ENCODE measurements at places on chromosomes 13 and 19. TPM values are rescaled to one million over a fixed set of nuclear protein-coding genes. Genes with fewer than 3 reads are reported as not detected.

Gene CARM1
- total RNA-seq, result 36.2 TPM

GRCh38 chr19:42274065-42274682 is 5.1 kb downstream of the CIC start:
- H3K4me1 ChIP-seq, result peaks cover 25% of the 10 kb centered on the region
- H3K4me3 ChIP-seq, result no peak overlapping the region
- no peak overlapping the region for H3K27ac ChIP-seq
- H3K36me3 ChIP-seq, result 0 out of 2 replicates have a peak, but pooled peaks cover 5% of the 10 kb centered on the region
- DNase-seq, result no peak

GRCh38 chr13:79532576-79532975 is 51.6 kb downstream of the NDFIP2 start:
- no peak overlapping the region for H3K4me3 ChIP-seq
- peaks cover 9% of the 10 kb centered on the region for H3K4me1 ChIP-seq
- no peak for DNase-seq
- H3K36me3 ChIP-seq, result peaks cover 5% of the 10 kb centered on the region
- no peaks in the 10 kb centered on the region for H3K27me3 ChIP-seq
- H3K27ac ChIP-seq, result no peak overlapping the region

DNA sequence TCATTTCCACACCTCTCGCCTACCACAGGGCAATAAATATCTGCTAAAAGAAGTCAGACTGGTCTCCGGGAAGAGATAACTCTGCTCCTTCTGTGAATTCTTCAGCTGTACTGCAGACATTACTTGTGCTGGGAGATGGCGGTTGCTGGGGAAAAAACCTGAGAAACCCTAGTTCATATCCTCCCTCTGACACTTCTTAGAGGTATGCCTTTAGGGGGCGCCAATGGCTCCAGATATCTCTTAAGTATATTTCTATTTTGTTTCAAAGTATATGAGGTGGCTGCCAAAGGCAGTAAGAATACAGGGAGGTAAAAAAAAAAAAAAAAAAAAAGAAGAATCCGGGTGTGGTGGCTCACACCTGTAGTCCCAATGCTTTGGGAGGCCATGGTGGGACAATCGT is 175.2 kb downstream of the PAN3 start:
- H3K4me1 ChIP-seq, result peaks cover 11% of the 10 kb centered on the region
- H3K36me3 ChIP-seq, result no peaks in the 10 kb centered on the region
- H3K27me3 ChIP-seq, result no peaks in the 10 kb centered on the region
- no peak overlapping the region for H3K4me3 ChIP-seq

GRCh38 chr19:32902448-32902847 is 32.9 kb upstream of the SLC7A9 start:
- H3K36me3 ChIP-seq, result no peaks in the 10 kb centered on the region
- H3K4me3 ChIP-seq, result no peak overlapping the region
- no peaks in the 10 kb centered on the region for H3K27me3 ChIP-seq
- no peak overlapping the region for H3K27ac ChIP-seq
- H3K4me1 ChIP-seq, result peaks cover 5% of the 10 kb centered on the region

GRCh38 chr19:45901432-45901911 is 941 bp downstream of the MYPOP start:
- H3K4me1 ChIP-seq, result peaks cover 3% of the 10 kb centered on the region
- no peaks in the 10 kb centered on the region for H3K27me3 ChIP-seq
- no peak overlapping the region for H3K27ac ChIP-seq
- H3K36me3 ChIP-seq, result peaks cover 5% of the 10 kb centered on the region
- DNase-seq, result no peak
- H3K4me3 ChIP-seq, result no peak overlapping the region

- peaks cover 27% of the 10 kb centered on the region for H3K27me3 ChIP-seq
- H3K36me3 ChIP-seq, result no peaks in the 10 kb centered on the region
- no peaks in the 10 kb centered on the region for H3K4me1 ChIP-seq
- no peak overlapping the region for H3K27ac ChIP-seq
Measured at GRCh38 chr19:41623360-41623759, 3.5 kb downstream of the CEACAM4 start.

Data from SJCRH30 (cell line).